ENCODE measurements at places on chromosomes 16 and 17.
A peak's percentile ranks its signal among the peaks of the same experiment; 100 is the strongest.

GRCh38 chr17:78128551-78129350, at the start of gene TMC6:
Gene TMC6, minus strand, starts transcription at chr17:78128755. Its CDS starts 1,923 bp downstream, at chr17:78126832.
- DNase-seq = peak; percentile 65

DNA sequence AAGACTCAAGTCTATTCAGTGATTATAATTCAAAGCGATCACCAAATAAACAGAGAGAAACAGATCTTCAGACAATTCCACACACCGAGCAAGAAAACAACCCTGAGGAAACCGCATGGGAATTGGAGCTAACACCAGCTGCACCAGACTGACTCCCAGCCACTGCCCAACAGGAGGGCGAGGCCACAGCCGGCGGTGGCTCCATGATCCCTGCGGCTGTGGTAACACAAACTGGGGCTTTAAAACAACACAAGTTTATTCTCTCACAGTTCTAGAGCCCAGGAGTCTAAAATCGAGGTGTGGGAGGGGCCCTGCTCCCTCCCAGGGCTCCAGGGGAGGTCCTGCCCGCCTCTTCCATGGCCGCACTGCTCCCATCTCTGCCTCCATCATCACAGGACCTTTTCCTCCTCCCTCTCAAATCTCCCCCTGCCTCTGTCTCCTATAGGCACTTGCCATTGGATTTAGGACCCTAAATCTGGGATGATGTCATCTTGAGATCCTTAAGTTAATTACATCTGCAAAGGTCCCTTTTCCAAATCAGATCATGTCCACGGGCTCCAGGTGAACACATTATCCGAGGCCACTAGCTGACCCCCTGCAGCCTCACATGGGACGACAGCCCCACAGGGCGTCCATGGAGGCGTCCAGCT, 9.7 kb upstream of the HEXD start:
- DNase-seq = no peak

GRCh38 chr17:28518132-28518531, 12.0 kb downstream of the FOXN1 start:
- DNase-seq = no peak

DNA sequence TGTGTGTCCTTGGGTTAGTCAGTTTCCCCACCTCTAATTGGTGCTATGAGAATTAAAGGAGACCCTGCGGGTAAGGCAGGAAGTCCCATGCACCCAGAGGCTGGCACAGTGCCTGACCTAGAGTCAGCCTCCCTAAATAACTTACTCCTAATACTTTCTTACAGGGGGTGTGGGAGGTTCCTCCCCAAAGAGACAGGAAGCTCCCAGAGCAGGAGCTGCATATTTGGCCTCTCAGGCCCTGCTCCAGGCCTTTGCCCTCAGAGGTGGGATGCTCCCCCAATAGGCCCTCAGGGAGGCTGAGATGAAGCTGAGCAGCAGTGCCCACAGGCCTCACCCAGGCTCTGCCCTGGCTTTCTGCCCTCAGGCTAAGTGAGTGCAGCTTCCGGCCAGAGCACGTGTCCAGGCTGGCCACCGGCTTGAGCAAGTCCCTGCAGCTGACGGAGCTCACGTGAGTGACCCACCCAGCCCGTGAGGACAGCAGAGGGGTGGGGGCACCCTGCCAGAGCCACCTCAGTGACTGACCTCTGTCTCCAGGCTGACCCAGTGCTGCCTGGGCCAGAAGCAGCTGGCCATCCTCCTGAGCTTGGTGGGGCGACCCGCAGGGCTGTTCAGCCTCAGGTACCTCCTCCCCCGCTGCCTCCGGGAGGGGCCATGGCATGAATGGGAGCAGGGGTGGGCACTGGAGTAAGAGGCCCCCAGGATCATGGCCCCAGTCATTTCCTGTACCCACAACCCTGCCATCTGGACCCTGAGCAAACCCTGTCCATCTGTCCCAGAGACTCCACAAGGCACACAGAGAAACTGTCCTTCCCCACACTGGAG, 31.1 kb upstream of the CPNE2 start:
- peak; percentile 39 for DNase-seq

DNA sequence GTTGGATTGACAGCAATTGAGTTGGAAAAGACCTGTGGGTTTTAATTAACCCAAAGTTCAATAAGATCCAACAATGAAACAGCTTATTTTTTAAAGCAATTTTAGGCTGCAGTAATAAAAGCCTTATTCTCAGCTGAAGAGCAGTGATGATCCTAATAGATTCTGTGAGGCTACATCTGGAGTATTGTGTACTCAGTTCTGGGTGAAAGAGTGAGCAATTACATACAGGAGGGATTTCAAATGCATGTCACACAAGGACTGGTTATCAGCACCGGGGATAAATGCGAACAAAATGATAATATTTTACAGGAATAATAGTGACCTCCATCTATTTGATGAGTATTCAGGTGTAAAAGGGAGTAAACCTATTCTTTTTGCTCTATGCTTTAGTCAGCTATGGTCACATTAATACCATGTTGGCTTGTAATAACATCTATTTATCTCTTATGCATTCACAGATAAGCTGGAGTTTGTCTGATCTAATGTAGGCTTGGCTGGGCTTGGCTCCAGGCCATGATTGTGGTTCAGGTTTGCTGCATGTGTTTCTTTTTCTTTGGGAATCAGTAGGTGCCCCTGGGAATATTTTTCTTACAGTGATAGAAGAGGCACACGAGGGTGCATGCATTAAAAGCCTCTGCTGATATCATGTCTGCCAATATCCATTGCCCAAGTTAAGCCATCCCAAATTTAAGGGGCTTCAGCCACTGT, 22.2 kb upstream of the TOX3 start:
- no peak for DNase-seq

DNA sequence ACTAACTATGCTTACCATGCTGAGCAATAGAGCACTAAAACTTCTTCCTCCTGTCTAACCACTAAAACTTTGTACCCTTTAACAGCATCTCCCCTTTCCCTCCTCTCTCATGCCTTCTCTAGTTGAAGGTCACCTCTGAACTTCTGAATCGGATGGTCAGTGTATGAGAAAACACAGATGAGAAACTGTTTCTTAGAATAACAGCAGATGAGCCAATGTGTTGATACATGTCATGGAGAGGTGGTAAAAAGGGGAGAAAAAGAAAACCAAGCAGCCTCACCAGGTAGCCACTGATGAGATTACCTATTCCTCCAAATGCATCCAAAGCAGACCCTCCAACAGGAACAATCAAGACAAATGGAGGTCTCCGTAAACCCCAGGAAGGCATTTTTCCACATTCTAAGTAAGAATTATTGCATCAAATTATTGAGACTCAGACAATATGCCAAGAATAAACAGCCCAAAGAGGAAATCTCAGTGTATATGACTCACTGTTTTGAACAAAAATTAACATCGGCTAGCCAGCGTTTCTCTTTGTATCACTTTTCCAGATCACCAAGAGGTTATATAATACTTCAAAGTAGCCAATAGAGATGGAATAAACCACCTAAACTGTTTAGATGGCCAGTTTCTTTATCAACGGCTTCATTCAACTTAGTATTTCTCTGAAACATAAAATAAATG, 793.3 kb upstream of the SOX9 start:
- no peak for DNase-seq

DNA sequence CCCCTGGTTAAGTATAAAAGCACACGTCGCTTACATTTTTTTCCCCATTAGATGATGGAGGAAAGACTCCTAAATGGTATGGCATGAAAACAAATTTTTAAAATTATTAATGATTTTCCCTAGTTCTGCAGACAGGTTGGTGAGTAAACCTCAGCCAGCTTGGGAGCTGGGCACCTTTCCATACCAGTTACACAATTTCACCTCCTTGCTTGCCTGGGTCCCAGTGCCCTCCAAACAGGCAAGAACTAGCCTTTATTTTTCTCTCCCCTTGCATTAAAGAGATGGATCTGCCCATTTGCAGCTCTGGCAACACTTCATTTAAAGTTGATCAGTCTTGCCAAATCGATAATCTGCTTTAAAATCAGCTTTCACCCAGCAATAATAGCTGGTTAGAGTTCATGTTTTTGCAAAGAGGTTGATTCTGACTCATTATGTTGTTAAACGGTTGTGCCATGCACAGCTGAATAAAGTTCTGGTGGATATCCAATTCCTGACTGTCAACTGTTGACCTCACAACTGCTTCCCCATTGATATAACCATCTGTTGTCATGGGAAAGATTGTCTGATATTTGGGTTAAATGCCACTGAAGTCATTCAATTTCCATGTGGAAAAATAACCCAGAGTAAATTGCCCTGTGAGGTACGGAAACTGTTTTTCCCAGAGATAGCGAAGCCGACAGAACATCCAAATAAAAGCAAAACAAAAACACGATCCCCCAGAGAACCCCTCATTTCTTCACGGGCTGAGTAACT, 1.3 kb downstream of the C17orf58 start:
- no peak for DNase-seq

- DNase-seq = no peak
Measured at GRCh38 chr17:79833110-79833450, 6.2 kb downstream of the CBX4 start.

DNA sequence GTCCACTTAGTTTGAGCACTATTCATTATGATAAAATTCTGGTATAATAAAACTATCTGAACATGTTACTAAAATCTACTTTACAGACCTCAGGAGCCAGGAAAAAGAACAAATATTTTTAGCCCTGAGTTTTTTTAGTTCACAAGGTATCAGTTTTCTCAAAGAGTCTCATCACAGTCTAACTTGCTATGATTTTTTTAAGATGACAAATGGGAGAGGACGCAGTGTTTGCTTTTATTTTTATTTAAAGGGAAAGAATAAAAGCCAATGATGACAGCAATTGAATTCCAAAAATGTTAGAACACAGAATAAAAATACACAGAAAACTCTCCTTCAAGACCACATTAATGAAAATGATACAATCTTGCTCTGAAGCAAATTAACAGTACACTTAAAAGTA, 7.4 kb downstream of the MED13 start:
- no peak for DNase-seq

GRCh38 chr16:50602531-50603205, 54.5 kb downstream of the NKD1 start:
- no peak for DNase-seq

DNA sequence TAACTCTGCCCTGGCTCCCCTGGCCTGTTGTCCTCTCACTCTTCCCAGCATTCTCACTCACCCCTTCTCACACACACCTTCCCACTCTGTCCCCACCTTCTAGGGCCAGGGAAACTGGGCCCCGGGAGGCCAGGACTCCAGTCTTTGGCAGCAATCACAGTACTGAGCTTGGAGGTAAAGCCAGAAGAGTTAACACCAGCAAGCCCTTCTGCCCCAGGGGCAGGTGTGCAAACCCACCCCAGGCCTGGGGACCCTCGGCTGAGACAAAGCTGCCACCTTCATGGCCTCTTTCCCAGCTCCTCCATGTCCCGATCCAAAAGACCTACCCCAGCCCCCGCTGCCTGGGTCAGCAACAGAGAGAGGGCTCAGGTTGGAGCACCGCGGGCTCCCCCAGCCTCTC, 36.9 kb upstream of the MLKL start:
- no peak for DNase-seq

DNA sequence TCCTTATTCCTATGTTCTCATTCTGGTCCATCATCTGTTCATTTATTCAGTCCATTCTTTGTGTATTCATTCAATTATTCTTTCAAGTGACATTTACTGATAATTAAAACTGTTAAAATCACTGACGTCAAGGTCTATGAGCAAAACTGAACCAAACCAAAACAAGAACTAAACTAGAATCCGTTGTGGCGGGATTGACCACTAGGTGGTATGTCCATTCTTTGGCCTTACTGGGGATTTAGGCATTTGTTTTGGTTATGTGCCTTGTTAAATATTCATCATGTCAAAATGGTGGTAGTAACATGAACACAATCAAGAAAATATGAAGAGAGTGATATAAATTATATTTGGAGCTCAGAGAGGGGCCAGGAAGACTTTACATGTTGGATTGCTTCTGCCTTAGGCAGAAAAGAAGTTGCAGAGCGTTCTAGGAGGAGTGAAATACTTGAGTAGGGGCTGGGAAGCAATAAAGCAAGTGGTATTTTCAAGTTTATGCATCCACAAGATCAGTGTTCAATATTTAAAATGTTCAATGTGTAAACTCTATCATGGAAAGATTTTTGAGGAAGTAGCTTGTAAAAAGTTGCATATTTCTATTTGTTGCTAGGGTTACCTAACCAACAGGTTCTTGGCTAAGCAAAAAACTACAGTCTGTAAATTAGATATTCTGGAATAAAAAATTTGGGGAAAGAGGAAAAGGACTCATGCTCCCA, 129.0 kb downstream of the CDH13 start:
- no peak for DNase-seq

DNA sequence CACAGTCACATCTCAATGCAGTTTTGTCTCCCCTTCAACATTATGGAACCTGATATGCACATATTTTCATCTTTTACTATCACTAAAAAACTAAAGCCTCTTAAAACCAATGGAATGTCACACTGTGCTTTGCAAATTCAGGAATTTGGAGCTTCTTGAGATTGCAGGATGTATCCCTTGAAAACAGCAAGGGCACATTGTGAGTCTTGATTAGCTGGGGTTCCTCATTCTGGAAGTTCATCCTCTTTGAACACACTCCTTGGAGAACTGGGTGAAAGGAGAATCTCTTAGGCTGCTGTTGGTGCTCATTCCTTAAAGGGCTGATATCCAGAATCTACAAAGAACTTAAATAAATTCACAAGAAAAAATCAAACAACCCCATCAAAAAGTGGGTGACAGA, 21.1 kb upstream of the MYOCD start:
- DNase-seq = no peak

DNA sequence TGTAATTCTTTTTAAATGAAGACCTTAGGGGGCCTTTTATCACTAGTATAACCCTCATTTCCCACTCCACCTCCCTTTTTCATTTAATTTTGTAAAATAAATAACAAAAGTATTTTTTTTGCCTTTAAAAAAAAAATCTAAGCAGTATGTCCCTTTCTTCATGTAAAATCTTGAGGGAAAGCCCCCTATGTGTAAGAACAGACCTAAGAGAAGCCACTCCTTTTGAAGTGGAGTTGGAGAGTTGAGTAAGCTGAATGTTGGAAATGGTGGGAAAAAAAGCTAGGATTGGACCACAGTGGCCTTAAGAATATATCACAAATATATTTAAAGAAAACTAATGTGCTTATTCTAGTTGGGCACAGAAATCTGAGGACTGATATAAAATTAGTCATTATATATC, 44.5 kb upstream of the INTS2 start:
- DNase-seq = no peak

DNA sequence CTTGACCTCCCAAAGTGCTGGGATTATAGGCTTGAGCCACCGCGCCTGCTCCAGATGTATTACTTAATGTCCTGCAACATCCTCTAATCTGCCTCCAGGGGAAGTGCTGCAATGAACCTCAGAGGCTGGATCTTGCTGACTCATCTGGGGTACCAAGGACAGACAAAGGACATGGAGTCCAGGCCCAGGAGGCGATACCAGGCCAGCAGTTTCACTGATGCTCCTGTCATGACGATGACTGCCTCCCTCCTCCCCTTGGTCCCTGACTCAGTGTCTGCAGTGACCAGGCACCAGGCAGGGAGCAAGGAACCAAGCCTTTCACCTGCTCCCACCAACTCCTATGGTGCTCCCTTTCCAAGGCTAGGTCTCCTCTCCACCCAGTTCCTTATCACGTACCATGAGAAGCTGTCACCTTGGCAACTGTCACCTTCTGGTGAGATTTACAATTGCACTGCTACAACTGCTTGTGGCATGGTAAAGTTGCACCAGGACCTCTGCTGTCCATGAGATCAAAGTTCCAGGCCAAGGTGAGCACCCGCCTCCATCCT, 21.6 kb upstream of the PHOSPHO1 start:
- no peak for DNase-seq

Data from NCI-H524 treated with DMSO at 0.1 percent for 48 hours (cell line).